ENCODE measurements at places on chromosomes 11 and 22.

DNA sequence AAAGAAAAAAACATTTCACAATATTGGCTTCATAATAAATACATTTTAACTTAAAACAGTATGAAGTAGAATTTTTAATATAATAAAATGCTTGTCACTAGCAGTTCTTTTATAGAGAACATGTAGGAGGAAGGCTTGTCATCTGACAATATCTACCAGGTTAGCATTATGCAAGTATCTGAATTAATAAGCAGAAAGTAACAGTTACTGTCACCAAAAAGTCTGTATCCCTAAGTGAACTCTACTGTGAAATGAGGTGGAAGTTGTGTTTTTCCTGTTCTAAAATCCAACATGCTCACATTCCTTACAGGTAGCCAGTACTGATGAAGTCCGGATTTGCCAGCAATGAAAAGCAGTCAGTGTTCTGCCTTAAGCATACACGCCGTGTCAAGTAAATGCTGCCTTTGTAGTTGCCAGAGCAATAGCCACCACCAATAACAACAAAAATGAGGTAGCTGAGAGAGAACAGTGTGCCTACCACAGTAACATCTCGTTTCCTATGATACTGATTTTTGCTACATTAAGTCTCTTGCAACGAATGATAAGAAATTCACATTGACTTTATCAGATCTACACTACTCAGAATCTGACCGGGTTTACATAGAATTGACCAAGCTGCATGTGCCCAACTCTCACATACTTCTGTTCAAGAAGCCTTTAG lies 95.5 kb downstream of the SIK3 start:
- DNase-seq = no peak

DNA sequence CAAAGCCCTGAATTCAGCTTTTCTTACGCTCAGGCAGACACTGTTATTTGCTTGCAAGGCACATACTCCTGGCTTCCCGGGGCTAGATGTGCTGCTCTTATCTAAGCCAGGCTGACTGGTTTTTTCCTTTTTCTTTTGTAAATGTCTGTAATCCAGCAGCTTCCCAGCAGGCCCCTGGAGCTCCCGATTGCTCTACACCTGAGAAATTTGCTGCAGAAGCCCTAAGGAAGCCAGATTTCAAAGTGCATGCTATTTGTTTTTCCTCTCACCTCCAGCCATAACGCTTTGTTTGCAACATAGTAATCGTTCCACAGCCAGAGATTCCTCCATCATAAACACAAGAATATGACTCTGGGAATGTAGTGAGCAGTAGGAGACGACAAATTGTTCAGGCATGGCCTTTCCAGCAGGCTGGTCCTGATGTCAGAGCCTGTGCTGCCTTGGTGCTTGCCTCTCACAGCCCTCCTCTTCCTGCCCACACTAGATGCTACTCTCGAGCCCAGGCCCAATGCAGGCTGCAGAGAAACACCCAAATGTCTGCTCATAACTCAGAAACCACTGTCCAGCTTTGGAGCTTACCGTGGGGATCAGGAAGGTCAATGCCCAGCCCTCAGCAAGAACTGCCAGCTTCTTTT lies 54.7 kb upstream of the SLC6A5 start:
- no peak for DNase-seq

GRCh38 chr11:84384731-84385130 lies 1098.6 kb upstream of the CCDC90B start:
- DNase-seq = peak; percentile 19

DNA sequence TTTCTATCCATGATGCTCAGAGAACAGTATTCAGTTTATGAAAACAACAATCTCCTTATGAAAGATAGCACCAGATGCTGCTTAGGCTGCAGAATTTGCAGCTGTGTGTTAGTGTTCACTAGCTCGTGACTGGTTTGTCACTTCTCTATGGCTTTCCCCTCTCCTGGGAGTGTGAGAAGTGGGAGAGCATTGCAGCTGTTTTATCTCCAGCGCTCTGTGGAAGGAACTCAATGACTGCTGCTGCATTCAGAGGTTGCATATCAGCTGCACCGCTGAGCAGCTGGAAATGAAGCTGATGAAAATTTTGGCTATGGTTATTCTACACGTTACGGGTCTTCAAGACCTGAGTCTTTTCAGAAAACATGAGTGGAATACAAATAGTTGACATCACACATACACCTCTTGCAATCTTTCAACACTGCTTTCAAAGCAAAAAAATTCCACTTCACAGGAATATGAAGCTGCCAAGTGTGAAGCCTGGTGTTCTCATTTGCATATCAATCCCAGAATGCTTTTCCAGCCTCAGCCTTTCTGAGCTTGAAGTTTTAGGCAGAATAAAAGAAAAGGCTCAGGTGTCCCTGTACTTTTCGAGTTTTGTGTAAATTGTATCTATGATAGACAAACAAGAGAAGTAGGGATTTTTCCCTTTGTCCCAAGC lies 149.3 kb upstream of the DDI1 start:
- DNase-seq = no peak

DNA sequence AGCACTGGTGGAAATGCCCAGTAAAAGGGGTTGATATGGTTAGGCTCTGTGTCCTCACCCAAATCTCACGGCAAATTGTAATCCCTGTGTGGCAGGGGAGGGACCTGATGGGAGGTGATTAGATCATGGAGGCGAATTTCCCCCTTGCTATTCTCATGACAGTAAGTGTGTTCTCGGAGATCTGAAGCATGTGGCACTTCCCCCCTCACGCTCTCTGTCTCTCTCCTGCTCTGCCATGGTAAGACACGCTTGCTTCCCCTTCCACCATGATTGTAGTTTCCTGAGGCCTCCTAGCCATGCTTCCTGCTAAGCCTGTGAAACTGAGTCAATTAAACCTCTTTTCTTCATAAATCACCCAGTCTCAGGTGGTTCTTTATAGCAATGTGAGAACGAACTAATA lies 37.4 kb downstream of the PACSIN2 start:
- no peak for DNase-seq

- peak; percentile 21 for DNase-seq
Measured at GRCh38 chr11:121814962-121815361, 301.1 kb downstream of the BLID start.

GRCh38 chr11:15871904-15872626 lies 484.3 kb downstream of the SOX6 start:
- no peak for DNase-seq

DNA sequence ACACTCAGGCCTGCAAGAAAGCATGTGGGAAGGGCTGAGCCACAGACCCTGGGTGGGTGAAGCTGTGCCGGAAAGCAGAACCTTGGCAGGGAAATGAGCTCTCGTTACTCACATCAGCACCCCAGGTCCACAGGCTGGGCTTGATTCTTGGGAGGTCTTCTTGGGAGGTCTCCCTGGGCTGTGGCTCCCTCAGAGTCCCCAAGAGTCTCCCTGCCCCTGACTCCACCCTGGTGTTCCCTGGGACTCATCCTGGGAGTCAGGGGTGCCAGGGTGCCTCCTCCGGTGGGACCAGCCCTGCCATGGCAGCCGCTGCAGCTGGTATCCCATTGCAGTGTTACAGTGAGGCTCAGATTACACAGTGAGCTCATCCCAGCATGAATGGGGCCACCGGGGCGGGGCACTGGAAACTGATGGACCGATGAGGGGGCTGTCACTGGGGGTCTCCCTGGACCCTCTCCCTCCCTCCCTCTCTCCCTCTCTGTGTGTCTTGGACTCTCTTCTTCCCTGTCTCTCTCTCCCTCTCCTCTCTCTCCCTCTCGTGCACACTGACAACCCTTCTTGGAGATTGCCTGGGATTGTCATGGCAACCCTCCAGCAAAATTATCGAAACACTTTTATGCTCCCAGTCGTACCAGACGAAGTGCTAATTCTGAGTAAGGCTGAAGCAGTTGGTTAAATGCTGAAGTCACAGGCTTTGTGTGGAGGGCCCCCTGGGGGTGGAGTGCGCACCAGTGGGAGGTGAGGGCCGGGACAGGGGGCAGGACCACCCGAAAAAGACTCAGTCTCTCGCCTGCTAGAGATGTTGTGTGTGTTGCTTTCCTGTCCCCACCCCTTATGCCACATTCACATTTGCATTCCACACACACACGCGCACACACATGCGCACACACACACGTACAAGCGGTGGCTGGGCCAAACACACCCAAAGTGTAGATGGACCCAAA lies 8.6 kb upstream of the C11orf96 start:
- DNase-seq = no peak

GRCh38 chr22:28910569-28911303 lies 27.4 kb downstream of the ZNRF3 start:
- no peak for DNase-seq

GRCh38 chr11:23252426-23252825 lies 392.2 kb upstream of the CCDC179 start:
- DNase-seq = no peak

GRCh38 chr11:1307163-1307870 lies 2.1 kb downstream of the TOLLIP start:
- no peak for DNase-seq

GRCh38 chr11:71433648-71434450 lies 14.3 kb downstream of the DHCR7 start:
- no peak for DNase-seq

DNA sequence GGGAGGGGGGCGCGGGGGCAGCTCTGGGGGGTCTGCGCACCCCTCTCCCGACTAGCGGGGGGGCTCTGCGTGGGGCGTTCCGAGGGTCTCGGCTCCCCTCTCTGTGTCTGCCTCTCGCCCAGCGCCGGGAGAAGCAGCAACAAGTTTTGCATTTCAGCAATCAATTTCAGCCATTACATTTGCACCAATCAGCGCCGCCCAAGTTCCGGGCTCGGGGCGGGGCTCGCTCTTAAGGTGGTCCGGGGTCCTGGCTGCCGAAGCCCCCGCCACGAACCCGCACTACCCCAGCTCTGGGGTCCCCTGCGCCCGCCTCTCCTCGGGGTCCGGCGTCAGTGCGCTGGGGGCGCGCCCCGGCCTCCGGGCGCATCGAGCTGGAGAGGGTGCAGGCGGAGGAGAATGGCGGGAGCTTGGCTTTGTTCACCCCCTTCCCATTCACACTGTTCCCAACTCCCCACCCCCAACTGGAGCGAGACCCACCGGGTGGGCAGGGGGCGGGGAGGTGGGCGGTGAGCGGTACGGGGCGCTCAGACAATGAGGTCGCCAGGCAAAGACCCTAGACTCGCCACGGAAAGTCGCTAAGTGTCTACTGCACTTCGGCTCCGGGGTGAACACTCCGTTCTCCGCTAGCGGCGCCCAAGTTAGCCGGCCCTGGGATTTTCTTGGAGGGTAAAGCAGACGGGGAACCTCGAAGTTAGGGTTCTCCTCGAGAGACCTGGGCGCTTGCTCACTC lies at the start of gene MN1:
TSS of gene MN1 (minus strand) at position 141 of the 730 bp plus-strand sequence. CDS start 1,213 bp downstream, outside the sequence.
- no peak for DNase-seq

GRCh38 chr22:24695060-24695459 lies 79.5 kb downstream of the PIWIL3 start:
- DNase-seq = no peak

DNA sequence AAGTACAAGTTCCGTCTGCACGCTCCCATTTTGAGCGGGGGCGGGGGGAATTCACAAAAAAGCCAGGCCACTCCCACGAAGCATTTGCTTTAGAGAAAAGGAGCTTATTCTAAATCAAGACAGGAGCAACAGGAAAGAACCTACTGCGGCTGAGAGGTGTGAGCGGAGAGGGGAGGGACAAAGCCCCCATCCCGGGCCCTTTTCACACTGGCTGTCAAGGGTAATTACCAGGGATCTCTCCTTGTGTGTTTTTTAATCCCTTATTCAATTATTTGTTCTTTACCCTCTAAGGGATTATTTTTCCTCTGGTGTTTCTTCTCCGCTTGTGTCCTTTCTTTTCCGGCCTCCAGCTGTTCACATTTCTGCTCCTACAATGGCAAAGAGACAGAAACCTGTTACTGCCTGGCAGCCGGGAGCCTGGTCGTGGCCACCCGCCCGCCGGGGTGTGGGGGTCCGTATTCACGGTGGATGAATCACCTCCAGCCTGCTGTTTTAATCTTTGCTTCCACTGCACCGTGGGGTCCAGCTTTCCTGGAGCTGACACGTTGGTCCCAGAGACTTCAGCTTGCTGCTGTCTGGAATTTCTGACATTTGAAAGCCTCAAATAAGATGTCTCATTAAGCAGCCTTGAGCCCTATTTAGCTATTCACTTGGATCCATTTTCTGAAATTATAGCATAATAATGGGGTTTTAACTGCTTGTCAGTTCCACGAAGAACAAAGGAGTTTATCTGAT lies 61.4 kb upstream of the FADD start:
- no peak for DNase-seq

GRCh38 chr11:44611088-44611487 lies 45.6 kb downstream of the CD82 start:
- no peak for DNase-seq

- DNase-seq = no peak
Measured at GRCh38 chr11:45607995-45608394, 57.4 kb downstream of the CHST1 start.

- no peak for DNase-seq
Measured at GRCh38 chr11:48055292-48056132, 75.2 kb downstream of the PTPRJ start.

DNA sequence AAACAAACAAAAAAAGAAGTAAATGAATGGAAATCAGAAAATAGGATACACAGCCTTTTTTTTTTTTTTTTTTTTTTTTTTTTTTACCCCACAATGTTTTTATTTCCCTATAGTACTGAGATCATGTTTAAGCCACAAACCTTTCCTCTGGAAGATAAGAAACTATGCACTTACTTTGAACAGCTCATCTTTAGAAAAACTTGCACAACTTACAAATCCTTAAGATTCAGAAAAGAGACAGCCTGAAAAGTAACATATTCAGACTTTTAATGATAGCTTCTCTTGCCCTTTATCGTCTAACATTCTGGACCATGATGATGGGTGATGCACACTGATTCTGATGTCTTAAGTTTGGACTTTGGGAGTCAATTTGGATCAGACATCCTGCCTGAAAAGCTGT lies 80.3 kb downstream of the TNRC6B start:
- no peak for DNase-seq

DNA sequence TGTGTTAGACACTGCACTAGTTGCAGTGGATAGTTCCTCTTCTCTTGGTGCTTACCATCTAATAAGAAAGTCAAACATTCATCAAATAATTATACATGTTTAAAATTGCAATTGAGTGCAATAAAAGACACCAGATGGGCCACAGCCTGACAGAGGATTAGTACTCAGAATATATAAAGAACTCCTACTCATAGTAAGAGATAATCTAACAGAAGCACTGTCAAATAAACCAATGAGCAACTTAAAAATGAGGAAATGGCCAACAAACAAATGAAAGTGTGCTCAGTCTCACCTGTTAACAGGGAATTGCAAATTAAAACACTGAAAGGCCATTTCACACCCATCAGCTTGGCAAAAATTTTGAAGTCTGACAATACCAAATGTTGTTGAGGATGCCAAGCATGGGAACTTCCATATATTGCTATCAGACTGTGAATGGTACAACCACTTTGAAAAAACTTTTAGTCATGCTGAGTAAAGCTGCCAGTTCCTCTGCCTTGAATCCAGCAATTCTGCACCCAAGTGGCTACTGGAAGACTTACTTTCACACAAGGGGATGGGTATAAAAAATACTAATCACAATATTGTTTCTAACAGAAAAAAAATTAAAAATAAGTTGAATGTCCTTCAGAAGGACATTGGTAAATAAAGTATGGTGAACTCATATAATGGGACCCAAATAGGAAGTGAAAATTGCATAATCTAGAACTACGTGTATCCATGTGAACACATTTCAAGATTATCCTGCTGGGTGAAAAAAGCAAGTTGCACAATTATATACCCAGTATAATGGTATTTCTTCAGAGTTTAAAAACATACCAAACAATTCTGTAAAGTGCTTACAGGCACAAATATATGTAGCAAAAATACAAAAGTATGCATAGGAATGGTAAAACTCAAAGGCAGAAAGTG lies 41.4 kb upstream of the CREB3L1 start:
- no peak for DNase-seq

GRCh38 chr11:120442031-120442430 lies 69.5 kb upstream of the GRIK4 start:
- no peak for DNase-seq

All from GM04504 (cell line).